ENCODE measurements at places on chromosomes 5 and 9.

DNA sequence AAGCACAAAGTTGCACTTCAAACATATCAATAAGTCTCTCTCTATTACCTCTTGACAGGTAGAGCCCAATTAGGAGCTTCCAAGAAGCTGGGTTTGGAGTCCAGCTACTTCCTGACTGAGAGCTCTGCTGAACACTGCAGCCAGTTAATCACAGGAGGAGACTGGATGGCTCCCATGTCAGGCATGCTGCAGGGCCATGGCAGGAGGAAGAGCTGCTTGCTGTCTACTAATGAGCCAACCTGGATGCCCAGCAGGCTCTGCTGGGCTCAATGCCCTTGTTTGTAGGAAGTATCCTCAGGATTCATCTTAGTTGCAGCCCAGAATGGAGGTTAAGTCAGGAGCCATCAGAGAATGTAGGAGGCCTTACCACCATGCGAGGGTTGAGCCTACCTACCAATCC lies 91.9 kb downstream of the TMEM215 start:
- DNase-seq, result no peak

- no peak for DNase-seq
Observed at GRCh38 chr5:123438244-123438643, 15.0 kb upstream of the CEP120 start.

DNA sequence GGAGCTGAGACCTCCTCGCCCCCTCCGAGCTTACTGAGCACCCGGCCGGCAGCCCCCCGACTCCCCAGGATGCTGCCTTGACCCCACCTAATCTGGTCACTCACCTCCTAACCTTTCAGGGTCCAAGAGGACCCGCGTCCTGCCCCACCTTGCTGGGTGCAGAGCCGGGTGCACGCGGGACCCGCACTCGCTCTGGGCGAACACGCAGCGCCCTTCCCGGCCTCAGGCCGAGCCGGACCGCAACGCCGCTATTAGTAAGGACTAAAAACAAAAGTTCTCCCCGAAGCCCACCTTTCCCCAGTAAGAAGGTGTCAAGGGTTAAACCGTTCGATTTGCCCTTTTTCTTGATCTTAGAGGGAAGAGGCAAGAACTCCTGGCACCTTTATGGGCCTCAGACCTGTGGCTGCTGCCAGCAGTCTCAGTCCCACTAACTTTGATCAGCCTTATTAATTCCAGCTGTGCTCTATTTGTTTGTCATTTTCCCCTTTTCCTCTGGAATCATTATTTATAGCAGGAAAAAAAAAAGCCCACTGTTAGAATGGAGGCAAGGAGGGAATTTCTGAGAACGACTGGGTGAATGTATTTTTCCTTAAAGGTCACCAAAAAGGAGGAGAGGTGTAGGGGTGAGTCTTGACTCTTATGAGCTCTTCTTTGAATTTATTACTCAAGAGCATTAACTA lies 10.5 kb downstream of the IRX2 start:
- no peak for DNase-seq

DNA sequence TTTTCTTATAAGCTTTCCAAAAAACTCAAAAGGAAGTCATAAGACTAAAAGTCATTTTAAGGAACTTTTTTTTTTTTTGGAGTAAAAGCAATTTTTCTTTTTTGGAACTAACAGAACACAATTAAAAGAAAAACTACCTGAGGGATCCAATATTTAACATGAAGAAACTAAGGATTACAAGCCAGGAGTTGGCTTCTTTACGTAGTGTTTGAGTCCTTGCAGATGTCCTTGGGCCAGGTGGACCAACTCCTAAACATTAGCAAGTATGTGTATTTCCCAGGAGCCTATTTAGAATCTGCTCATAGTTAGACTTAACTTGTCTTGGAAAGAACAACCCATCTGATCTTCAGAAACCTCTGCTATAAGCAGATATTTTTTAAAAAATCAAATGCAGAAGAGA lies 154.1 kb upstream of the EFNA5 start:
- no peak for DNase-seq

DNA sequence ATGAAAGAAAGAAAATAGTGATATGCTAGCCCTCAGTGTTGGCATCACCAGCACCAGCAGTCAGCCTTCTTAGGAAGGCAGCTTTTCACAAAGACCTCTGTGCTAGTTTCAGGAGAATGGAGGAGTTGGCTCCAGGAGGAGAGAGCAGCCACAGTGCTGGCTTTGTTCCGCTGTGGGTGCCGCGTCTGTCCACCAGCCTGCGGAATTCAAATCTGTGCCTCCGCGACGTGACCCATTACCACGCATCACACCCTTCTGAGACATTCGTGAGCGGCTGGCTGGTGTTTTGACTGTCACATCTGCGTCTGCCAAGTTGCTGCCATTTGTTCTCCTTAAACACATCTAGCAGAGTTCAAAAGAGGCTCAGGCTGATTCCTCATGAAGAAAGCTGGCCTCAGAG lies 34.4 kb downstream of the SNX18 start:
- DNase-seq, result no peak

DNA sequence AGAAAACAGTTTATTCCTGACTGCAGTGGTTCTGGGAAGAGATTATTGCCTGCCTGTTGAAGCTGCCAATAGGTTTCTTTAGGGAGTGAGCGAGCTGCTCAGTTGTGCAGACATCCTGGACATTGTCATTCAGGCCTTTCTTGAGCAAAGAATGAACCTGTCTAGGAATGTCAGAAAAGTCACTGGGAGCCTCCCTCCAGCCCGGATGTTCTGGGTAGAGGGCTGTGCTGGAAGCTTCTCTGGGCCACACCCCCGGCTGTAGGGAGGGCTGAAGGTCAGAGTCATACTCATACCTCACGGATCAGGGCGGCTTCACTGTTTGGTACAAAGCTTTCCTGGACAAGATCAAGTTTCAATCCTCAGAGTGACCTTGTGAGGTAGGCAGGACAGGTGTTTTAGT lies 33.4 kb upstream of the TBC1D2 start:
- no peak for DNase-seq

DNA sequence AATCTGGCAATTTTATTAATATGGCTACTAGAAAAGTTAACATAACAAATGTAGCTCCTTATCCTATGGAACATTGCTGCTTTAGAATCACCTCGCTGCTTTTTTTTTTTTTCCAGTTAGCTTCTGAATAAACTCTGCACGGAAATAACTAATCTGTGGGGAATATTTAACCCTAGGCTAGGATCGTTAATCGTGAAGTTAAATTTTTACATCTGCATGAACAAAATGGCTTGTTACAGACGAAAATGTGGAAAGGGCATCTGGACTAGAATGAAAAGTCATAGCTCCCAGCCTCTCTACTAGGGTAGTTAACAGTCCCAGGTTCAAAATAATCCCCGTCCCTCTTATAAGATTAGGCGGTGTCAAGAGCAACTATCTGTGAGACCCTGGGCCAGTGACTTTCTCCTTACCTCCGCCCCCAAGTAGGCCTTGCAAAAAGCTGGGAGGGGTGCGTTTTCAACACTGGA lies 470 bp upstream of the SLC22A5 start:
- DNase-seq, result no peak

GRCh38 chr5:158123595-158123994 lies 264.6 kb upstream of the CLINT1 start:
- no peak for DNase-seq

DNA sequence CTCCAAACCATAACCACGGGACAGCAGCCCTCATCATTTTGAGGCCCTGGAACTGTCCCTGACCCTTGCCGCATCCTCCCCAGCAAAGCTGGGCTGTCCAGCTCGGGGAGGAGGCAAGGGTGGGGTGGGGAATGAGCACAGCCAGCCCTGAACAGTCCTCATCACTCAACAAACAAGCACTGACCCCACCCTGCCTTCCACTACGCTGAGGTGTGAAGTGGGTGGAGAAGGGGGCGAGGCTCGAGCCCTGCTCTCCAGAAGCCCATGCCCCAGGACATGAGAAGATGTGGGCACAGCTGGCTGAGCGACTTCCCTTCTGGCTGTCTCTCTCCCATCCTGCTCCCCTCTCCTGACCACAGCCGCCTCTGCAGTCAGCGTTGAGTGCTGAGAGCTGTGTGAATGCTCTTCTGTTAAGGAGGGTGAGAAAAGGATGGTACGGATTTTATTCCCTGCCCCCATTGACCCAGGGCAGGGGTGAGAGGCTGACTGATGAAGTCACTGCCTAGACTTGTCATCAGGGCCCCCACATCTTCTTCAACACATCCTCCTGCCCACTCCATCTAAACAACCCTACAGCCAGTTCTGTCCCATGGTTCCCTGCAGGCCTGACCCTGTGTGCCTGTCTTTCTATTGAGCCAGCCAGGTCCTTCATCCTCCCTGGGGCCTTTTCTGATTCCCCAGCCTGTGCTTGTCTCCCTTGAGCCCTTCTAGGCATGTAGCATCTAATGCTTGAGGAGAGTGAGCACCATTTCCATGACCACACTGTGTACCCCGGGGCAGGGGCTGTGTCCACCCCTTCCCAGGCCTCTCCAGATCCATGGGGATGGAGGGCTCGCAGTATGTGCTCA lies 276.0 kb downstream of the FSTL4 start:
- DNase-seq, result no peak

DNA sequence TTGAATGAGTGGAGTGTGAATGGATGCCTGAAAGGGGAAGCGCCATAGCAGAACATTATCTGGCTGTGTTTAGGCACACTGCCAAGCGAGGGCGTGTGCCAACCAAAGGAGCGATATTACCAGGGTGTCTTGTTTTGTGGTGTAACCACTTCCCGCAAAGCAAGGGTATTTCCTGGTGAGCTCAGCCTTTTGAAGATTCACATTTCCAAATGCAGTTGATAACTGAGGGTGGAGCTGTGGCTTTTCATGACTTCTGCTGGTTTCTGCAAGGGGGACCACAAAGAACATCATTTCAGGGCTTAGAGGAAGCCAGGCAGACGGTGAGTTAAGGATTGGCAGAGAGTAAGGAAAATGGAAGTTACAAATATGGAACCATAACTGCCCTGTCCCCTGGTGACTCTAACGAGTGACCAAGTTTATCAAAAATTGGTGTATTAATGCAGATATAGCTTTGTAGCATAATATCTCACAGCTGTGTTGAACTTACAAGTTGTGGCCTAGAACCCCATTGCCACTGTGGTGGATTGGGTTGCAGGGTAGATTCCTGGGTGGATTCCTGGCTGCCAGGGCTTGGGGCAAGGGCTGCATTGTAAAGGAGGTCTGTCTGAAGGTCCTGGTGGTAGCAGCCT lies 71.4 kb downstream of the RALGPS1 start:
- DNase-seq, result peak; percentile 97

- DNase-seq, result no peak
Observed at GRCh38 chr9:127185931-127186781, 63.7 kb upstream of the ANGPTL2 start.

DNA sequence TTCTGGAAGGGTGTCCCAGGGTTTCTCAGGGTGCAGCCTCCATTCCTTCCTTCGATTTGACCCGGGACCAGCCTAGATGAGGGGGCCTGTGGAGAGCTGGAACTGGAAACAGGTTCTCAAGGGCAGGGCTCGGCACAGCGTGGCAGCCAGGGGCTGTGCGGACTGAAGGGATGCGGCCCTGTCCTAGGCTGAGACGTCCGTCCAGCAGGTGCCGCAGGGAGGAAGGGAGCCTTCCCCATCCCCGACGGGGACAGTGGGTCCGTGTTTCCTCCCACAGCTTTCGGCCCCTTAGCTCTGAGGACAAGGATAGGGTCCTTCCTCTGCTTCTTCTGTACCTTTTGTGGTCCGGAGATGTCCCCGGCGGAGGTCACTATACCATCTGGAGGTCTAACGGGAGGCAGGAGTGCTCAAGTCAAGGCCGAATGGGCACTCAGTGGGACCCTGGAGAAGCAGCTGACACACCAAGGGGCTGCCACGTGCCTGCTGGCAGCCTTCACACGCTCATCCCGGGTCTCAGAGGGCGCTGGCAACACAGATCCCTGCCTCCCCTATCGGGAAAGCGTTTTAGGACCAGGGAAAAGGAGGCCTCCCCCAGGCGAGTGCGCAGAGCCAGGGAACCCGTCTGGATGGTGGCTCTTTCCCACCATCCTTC lies 49.9 kb downstream of the USP20 start:
- peak; percentile 16 for DNase-seq

GRCh38 chr5:78738693-78739300 lies 90.2 kb upstream of the LHFPL2 start:
- no peak for DNase-seq

- DNase-seq, result no peak
Observed at GRCh38 chr9:114488398-114489129, 16.7 kb downstream of the WHRN start.

GRCh38 chr5:33321026-33321425 lies 119.7 kb upstream of the TARS1 start:
- no peak for DNase-seq

- DNase-seq, result no peak
Observed at GRCh38 chr5:74762599-74762998, 4.3 kb downstream of the GFM2 start.

DNA sequence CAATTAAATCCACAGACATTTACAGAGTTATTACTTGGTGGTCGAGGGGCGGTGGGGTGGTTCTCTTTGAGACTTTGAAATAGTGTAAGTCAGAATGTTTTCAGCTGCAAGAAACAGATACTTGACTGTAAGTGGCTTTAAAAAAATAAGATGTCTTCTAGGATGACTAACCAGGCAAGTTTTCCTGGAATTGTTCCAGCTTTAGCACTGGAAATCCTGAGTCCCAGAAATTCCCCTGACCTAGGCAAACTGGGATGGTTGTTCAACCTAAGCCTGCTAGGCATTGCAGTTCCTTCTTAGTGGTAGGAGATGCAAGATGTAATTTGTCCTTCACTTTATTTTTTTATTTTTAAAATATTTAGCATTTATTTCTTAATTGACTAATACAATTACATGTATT lies 169.5 kb upstream of the POC5 start:
- DNase-seq, result no peak

DNA sequence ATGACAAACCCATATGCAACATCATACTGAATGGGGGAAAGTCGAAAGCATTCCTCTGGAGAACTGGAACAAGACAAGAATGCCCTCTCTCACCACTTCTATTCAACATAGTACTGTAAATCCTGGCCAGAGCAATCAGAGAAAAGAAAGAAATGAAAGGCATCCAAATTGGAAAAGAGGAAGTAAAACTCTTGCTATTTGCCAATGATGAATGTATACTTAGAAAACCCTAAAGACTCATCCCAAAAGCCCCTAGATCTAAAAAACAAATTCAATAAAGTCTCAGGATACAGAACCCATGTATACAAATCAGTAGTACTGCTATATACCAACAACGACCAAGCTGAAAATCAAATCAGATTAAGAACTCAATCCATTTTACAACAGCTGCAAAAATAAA lies 66.9 kb downstream of the SPATA31C2 start:
- no peak for DNase-seq
